ENCODE measurements at places on chromosomes 3 and 15.
A peak's percentile ranks its signal among the peaks of the same experiment; 100 is the strongest.

DNA sequence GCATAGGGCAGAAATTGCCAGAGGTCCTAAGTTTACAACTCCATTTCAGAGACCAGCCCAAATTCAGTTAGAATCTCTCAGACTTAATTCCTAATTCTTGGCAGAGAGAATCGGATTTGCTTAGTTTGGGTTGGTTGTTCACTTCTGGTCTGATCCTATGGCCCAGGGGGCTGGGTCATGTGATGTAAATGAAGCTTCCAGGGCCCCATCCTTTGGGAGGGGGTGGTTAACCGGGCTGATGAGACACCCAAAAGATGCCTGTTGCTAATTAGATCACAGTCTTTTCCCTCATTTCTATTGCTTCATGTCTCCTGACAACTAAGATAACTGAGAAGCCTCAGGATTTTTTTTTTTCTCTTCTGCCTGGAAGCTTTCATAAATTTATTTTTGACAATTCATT is 11.1 kb upstream of the ZNF620 start:
- DNase-seq: no peak

GRCh38 chr15:58212909-58213526 is 74.8 kb downstream of the AQP9 start:
- peak; percentile 16 for DNase-seq

DNA sequence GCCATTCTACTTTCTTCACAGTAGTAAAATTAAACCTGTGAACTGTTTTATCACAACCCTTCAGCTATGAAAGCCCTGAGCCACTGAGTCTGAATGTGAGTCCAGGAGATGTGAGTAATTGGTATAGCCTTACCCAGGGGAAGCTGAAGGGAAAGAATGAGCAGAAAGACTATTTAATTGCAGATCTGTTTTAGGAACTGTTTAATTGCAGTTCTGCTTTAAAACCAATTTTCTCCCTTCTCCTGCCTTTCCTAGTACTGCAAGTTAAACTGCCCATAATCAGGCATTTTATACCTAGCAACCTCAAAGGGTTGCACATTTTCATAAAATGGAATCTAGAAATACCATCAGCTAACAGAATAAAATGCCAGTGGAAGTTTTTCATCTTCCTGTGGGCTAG is 476.7 kb downstream of the OCA2 start:
- DNase-seq: no peak

- DNase-seq: no peak
Observed at GRCh38 chr3:156678197-156678596, 3.8 kb downstream of the TIPARP start.

- DNase-seq: no peak
Observed at GRCh38 chr3:197883541-197883940, 66.4 kb upstream of the RPL35A start.

DNA sequence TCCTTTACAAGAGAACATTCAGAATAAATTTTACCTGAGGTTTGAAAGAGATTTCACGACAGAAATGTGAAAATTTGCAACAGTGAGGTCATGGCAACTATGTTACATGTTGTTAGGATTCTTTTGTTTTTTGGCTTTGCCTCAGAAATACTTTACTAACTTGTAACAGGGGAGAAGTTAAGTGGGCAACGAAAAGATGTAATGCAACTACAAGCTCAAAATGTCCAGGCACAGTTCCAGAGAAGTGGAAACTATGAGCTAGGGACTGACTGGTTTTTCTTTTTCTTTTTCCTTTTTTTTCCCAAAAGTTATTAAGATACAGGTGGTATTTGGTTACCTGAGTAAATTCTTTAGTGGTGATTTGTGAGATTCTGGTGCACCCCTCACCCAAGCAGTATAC is 111.5 kb upstream of the PPP2R3A start:
- no peak for DNase-seq

DNA sequence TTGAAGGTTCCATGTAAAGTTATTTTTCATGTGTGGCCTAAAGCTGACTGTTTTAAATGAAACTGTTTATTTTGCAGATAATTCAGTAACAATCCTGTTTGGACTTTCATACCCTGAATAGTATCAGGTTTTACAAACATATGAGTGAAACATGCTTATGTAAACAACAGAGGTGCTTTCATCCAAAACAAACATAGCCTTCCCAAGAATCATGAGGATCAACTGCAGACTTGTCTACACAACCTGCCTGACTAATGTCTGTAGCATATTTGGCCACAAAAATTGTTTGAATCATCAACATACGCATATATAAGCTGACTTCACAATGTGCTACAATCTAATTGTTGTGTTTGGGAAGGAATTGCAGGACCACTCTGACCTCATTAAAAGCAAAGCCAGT is 190.4 kb downstream of the DIPK2A start:
- DNase-seq: no peak

DNA sequence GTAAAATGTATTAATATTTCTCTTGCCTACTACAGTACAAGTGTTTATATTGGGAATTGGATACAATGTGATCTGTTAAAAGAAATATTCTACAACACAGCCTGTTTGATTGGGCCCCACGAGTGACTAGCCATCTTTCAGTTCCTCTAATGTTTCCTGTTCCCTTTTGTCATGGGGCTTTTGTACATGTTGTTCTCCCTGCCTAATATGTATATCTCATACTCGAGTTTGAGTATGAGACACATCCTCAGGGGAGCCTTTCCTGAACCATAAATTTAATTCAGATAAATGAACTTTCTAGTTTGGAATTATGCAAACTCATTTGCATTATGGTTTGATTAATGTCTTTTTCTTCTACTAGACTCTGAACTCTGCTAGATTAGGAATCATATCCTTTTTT is 65.5 kb downstream of the MEF2A start:
- peak; percentile 74 for DNase-seq

DNA sequence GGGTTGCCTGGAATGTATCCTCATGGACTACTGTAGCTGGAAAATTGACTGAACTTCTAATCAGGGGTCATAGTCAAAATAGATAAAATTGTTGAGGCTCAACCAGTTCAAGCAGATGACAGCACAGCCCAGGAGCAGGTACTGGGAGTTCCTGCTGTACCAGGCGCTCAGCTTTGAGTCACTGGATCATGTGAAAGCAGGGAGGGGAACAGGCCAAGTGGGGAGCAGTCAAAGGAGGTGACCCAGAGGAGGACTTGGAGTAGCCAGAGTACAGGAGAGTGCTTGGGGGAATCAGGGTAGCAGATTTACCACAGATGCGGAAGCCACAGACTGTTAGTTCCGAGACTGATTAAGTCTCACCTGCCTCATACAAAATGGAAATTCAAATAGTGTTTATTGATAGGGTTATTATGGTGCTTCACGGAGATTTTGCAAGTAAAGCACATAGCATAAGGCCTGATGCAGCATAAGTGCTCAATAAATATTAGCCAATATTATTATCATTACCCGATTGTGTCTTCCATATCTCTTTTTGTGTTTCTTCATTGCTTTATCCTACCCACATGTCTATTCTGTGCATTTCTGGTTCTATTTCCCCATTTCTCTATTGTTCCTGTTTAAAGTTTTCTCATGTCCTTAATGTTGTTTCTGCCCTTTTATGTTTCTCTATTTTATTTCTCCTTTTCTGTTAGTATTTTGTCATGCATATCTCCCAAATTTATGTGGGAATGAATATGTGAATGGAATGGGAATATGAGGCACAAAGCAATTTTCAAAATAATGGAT is 369.2 kb upstream of the MCTP2 start:
- DNase-seq: no peak

Data from bone marrow (tissue), 2 donors.